Stimulated activated CD4-positive, alpha-beta T cell treated with anti-CD3 and anti-CD28 coated beads, Interleukin-2, amount 100 ng/mL, for 4 hours (primary cell): ENCODE measurements at places on chromosomes 3 and 15.

DNA sequence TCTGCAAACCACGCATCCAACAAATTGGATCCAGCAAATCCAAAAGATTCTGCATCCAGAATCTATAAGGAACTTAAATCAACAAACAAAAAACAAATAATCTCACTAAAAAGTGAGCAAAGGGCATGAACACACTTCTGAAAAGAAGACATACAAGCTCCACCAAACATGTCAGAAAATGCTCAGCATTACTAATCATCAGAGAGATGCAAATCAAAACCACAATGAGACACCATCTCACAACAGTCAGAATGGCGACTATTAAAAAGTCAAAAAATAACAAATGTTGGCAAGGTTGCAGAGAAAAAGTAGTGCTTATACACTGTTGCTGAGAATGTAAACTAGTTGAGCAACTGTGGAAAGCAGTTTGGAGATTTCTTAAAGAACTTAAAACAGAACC is 21.6 kb upstream of the SLC25A36 start:
- no peak for DNase-seq

DNA sequence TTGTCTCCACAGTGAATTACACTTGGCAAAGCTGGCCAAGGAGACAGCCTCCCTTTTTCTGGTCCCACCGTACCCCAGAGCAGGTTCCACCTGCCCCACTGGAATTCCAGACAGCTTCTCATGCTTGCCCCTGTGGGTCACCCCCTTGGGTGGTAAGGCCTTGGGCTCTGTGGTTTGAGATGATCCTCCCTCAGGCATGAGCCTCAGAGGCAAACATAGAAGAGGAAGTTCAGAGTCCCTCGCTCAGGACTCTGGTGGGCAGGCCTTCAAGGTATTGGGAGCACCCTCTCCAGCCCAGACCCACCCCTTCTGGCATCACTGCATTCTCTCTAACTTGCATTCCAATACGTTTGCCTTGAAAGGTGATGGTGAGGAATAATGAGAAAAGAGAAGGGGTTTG is 17.6 kb upstream of the UBA7 start:
- DNase-seq: no peak

- DNase-seq: peak; percentile 58
These were observed 2.0 kb downstream of the AHSG start for GRCh38 chr3:186614597-186615483.

DNA sequence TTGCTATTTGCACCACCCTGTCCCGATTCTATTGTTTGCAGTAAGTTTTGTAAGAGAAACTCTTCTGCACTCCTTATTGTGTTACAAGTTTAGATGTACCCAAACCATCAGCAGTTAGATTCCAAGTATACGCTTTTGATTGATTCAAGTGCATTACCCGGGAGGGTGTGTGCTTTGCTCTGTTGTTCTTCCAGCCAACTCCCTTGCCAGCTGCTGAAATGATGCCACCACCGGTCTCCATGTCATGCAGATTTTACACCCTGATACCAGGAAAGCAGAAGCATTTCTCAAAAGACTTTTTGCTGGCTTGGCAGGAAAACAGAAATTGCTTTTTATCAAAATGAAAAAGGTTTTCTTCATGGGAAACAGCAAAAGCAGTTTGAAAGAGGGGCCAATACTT is 1006.6 kb upstream of the CFAP20DC start:
- DNase-seq: no peak

DNA sequence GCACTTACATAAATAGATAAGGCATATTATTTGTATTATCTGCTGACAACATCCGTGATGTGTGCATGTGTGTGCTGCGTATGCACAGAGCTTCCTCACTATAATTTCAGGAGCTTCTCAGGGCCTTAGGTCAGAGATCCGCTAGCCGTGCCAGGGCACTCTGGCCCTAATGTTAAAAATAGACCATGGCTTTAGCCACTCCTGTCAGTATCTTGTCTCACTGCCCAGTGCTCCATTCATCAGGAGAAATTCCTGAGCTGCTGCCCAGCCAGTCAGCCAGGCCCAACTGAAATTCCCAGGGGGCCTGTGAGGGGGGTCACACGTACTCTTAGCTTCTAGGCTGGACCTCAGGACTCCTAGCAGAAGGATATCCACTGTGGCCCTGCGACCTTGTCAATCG is 70.0 kb upstream of the ABHD2 start:
- no peak for DNase-seq

DNA sequence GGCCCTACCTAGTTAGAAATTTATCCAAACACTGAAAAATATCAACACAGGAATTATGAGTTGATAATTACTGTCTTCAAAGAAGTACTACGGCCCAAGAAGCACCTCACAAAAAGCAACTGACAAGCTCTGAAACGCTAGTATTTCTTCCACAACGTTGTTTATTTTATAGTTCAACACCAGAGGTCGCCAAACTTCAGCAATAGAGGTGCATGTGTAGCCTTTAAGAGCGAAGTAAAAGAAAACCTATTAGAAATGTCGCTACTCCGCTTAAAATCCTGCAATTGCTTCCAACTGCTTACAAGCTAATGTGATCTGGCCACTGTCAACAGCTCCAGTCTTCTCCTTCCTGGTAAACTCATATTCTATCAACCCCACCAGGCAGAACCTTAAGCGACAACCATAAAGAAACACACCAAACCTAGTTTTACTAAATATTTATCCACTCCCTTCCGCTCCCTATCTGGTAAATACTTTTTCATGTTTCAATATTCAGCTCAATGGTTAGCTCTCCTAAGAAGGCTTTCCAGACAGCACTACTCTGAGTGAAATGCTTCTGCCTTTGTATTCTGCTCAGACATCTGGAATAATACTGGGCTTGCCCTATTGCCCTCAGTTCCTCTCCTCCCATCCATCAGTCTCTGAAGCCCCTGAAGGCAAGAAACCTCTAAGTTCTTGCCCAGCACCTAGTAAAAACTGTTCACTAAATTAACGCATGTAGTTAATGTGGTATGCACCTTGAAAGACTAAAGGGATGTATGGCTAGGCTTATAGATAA is 110.2 kb downstream of the NR1I2 start:
- peak; percentile 27 for DNase-seq

DNA sequence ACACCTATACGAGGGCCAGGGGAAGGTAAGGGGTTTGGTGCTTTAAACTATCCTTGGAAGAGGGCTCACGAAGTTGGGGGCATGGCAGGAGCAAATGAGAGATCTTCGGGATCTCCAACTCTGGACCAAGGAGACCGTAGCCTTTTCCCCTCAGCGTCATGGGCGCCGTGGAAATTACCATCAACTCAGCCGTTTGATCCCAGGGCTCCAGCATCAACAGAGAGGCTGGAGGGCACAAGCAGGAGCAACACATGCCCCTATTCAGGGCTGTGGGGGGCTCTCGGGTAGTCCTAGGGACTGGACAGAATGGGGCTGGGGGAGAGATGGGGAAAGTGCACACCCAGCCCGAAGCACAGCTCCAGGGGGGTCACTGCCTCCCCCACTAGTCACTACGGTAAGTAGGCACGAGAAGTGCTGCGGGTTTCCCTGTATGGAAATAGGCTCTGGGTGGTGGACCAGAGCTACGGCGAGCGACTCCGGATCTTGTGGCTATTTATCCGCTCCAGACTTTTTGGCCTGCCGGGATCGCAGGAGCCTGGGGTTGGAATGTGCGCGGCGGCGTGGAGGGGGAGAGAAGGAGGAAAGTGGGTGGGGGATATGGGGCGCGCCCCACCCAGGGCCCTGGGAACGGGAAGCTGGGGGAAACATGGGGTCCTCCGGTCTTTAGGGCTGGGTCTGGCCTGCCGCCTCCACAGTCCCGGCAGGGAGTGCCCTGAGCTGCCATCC is 539 bp upstream of the LAMB2 start:
- DNase-seq: no peak

GRCh38 chr15:89143503-89144162 is 55.4 kb downstream of the ABHD2 start:
- DNase-seq: no peak

DNA sequence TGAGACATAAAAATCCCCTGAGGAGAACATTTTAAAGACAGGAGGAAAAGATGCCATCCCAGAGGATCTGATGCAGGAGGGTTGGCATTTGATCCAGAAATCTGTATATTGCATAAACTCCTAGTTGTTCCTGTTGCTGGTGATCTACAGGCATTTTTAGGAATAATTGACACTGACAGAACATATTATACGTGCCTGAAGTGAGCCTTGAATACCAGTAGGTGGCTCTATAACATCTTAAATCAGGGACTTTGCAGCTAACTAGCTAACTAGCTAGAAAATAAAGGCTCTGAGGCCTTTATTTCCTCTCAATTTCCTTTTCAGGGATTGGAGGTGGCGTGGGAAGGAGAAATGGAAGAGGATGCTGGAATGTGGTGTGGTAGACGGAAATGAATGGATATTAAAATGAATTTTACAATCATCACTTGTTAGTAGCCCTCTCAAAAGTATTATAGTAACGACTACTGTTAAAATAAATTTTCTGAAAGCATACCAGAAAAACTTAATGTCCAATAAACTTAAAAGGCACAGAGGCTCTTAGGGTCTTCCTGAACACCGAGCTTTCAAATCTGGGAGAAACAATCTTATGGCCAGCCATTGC is 73.8 kb upstream of the ZBED2 start:
- no peak for DNase-seq

DNA sequence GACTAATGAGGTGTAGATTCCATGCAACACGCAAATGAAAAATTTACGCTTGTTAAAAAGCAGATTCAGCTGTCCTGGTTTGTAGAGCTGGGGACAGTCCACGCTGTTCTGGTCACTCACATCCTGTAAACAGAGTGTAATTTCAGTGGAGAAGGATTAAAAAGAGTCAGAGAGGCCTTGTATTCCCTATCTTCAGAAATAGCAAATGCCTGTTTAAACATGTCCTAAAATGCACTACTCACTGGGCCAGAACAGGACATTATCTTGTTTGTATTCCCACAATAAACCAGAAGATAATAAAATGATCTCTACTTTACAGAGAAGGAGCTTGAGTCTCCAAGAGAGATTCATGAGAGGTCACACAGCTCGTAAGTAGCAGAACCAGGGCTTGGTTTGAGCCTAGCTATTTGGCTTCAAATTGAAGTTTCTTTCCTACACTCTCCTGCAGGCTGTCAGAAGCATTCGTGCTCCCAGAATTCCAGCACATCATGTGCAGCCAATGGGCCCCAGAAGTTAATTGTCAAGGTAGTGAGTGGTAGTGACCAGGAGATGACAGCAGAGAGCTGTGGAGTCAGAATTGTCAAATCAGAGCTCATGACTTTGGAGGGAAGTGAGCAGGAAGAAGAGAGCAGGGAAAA is 242.5 kb downstream of the ATP8B4 start:
- DNase-seq: no peak

GRCh38 chr3:58630076-58630709 is 36.4 kb downstream of the FAM3D start:
- peak; percentile 48 for DNase-seq

- DNase-seq: no peak
These were observed 51.7 kb downstream of the GOLIM4 start for GRCh38 chr3:168044049-168044448.

DNA sequence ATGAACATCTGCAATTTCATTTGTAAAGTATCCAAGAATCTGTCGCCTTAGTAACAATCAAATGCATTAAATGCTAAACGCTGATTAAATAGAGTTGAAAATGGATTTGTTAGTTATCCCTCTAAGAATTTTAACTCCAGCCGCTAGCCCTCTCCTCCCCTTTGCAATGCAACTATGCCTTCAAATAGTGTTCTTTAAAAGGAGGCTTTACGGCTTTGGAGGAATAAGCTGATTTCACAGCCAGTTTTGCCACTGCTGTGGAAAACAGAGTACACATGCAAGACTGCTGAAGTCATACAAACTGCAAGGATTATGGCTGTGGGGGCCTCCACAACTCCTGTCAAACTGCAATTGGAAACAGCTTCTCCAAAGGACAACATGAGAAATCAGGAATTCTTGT is 89.2 kb downstream of the CERS3 start:
- no peak for DNase-seq

- no peak for DNase-seq
These were observed 73.1 kb upstream of the LRTM1 start for GRCh38 chr3:55000953-55001352.

GRCh38 chr15:58267051-58267450 is 128.9 kb downstream of the AQP9 start:
- no peak for DNase-seq

GRCh38 chr3:4340077-4340410 is 36.9 kb downstream of the SETMAR start:
- DNase-seq: no peak

DNA sequence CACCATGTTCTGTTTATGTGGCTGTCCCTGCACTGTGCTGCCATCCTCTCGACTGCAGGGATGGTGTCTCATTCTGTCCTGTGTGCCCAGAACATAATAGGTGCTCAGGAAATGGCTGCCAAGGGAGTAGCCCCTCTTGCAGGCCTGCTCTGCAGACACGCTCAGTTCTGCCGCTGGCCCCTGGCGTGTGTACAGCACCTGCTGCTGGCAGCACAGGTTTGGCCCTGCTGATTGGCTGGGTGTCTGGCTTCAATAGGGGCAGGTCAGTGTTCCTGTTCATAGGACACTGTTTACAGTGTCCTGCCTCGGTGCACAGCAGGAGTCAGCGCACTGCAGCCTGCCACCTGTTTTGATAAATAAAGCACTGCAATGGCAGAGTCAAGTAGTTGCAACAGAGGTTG is 146.9 kb downstream of the DNAJB8 start:
- no peak for DNase-seq

DNA sequence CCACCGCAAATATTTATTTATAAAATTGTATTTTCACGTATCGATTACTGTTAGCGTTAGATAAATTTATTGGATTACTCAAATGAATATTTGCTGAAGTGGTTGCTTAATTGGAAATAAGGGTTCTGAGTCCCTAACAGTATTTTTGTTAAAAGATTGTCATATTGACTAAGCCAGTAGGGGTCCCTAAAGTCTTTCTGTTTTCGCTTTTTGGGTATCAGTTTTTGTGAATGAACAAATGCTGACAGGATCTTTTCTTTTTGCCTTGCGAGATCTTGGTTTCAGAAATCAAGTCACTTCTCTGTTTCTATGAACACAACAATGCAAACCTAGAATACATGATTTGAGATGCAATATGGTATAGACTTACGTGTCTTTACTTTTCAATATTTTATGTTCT is 7.1 kb downstream of the RAD51 start:
- no peak for DNase-seq

DNA sequence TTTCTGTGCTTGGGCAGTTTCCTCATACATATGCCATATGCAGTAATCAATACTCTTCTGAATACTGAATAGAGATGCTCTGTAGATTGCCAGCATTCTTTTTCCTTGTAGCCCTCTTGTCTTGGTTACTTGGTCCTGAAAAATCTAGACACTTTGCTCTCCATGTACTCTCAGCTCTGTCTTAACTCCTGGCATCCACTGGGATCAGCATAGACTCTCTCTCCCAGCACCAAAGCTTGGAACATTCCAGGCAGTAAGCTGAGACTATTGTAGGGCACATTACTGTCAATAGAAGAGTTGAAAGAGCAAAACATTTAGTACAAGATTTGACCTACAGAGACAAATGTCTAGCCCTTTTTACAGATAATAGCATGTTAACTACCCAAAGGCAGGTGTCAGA is 1100.3 kb downstream of the TBL1XR1 start:
- no peak for DNase-seq

- no peak for DNase-seq
These were observed 524.3 kb downstream of the UNC13C start for GRCh38 chr15:54502416-54503075.

- DNase-seq: no peak
These were observed 127.0 kb downstream of the TPRG1 start for GRCh38 chr3:189298469-189299375.
